Neural crest cell (in vitro differentiated cells): ENCODE measurements at places on chromosomes 2 and 18.

GRCh38 chr2:217981971-217982370 is 20.8 kb downstream of the TNS1 start:
- no peak for DNase-seq

GRCh38 chr2:41922177-41922576 is 125.6 kb upstream of the PKDCC start:
- no peak for DNase-seq

GRCh38 chr2:223044092-223044836 is 7.7 kb upstream of the KCNE4 start:
- no peak for DNase-seq

GRCh38 chr2:55489467-55490062 is 30.0 kb upstream of the CFAP36 start:
- DNase-seq = no peak

DNA sequence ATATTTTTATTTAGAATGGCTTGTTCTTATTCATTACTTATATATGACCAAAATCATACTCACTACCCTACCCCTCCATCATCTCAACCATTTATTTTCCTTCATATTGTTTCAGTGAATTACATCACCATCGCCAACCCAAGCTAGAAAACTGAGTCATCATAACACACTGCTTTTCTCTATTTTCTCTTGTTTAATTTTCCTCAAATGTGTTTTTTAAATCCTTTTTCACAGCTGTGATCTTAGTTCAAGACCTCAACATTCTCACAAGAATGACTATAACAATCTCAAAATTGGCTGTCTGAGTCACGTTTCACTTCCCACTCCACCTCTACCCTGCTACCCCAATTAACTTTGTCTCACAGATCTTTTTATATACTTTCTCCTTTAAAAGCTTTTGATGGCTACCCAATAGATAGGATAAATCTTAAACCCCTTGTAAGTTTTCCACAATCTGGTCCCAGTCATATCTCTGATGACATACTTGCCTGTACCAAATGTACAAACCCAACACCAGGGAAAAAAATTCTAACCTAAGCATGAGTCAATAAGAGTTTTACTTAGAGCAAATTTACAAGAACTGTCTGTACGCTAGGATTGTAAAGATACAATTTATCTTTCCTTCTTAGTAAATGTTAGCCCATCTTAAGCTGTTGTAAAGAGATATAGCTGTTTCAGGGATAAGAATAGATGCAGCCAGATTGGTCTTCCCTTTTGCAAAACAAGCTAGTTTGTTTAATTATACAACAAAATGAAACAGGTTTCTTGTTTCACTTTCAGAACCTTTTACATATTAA is 635.1 kb upstream of the SLC39A10 start:
- DNase-seq = no peak

- no peak for DNase-seq
Measured at GRCh38 chr2:140585016-140585415, 1545.8 kb downstream of the LRP1B start.

GRCh38 chr2:85703329-85703728 is 9.2 kb downstream of the GNLY start:
- no peak for DNase-seq

GRCh38 chr2:160977376-160977775 is 182.9 kb upstream of the TANK start:
- no peak for DNase-seq

- DNase-seq = no peak
Measured at GRCh38 chr2:111958901-111959300, 60.5 kb downstream of the MERTK start.

DNA sequence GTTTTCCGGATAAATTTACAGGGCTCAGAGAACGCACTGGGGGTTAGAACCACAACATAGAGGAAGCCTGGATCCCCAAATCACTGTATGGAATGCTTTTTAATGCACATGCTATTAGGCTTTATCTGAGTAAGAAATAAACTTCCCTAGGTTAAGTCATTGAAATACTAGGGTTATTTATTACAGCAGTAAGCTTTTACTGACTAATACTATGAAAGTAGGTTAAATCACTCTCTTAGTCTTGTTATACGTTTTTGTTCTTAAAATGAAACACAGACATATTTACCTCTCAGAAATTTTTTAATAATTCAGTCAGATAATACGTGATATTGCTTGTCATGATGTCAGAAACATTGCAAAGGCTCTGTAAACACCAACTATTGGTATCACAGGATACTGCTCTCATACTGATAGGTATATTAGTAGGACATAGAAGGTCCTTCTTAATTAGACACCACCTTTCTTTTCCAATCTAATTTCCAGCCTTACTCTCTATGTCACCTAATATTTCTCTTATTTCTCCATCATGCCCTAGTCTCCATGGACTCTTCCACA is 162.7 kb upstream of the NYAP2 start:
- DNase-seq = no peak

DNA sequence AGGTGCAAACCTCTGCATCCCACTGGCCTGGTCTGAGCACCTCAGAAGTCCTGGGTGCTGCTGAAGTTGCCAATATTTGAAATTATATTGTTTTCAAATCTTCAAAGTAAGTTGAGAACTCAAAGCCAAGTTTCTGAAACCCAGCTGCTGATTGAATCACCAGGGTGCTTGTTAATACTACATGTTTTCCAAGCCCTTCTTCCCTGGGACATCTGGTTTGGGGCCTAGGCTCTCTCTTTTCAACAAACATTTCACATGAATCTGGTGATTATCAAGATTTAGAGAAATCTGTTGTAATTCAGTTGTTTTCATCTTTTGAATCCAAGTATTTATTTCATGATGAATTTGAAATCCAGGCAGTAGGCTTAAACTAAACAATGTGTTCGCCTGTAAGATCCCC is 24.4 kb downstream of the MLPH start:
- no peak for DNase-seq

- no peak for DNase-seq
Measured at GRCh38 chr2:68911246-68911645, 40.0 kb upstream of the BMP10 start.

DNA sequence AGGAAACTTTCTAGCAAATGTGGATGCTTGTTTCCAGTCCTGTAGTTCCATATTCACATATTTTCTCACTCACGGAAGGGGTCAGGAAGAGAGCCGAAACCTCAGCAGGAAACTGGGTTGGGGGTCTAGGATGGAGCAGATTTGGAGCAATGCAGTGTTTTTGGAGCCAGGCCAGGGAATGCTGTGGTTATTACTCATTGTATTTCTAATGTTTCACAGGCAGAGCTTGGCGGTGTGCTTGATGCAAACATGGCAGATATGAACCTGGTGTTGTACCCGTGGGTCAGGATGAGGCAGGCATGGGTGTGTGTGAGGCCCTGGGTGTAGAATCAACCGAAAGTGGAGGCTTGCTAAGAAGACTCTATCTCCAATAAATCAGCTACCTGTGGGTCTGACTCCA is 34.6 kb upstream of the ACKR3 start:
- no peak for DNase-seq

DNA sequence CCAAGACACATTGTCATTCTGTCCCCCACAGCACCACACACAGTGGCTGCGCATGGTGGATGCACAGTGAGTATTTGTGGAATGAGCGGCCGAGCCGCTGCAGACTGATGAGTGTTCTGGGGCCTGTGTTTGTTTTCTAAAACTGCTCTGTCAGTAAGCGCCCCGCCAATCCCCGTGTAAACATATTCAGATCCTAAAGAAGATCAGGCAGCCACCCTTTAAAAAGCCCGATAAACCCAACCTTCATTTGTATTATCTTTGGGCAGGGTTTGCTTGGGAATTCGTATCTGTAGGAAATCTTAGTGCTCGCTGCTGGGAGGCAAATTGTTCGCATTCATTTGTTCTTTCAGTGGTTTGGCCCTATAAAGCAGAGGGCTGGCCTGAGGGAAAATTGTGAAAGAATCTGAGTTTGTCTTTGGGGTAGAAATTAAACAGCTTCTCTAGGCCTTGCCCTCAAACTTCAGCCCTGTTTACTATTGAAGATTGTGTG is 68.6 kb downstream of the TGOLN2 start:
- no peak for DNase-seq

- no peak for DNase-seq
Measured at GRCh38 chr2:182646763-182647498, 69.1 kb upstream of the DNAJC10 start.

GRCh38 chr2:7203056-7203467 is 285.9 kb downstream of the RNF144A start:
- peak; percentile 66 for DNase-seq

- no peak for DNase-seq
Measured at GRCh38 chr2:233265899-233266431, 14.5 kb downstream of the ATG16L1 start.

DNA sequence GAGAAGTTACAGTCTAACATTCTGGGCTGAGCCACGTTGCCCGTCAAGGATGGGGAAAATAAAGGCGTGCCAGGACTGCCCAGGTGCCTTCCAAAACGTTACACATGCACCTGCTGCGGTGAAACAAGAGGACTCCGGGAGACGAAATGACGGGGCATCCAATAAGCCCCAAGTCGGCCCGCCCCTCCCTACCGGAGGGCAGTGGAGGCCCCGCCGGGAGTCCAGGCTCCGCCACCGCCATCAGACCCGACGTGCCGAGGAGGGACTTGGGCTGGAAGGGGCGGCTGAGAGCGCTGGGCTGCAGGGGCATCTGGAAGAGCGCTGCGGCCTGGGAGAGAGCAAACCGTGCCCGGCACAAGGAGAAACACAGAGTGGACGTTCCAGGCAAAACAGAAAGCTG is 112.5 kb upstream of the GPC1 start:
- DNase-seq = no peak

DNA sequence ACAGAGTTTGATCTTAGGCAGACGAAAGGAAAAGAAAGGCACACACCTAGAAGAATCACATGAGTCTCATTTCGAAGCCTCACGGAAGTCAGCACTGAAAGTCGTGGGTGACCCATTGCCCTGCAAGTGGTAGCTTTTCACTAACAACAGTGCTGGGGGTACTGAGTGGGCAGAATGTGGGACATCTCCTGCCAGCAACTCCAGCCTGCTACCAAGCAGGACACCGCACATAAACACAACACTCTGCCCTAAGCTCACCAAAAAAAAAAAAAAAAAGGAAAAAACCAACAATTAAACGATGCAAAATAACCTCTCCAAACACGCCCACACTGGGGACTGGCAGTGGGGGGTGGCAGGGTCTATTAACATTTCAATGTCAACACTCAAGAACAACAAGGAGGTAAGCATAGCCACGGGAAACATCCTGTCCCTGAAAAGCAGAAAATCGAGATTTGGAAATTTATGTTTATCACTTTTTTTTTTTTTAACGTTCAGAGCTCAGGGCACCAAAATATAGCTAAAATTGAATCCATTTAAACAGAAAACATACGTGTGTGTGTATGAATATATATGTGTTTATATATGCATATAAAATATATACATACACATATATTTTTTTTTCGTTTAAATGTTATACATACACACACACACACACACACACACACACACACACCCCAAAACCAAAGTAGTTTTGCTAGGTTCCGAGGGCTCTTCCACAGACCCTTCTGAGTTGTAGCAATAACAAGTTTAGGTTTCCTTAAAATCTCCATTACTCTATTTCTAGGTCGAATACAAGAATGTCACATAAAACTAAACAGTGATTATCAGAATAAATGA is 2.2 kb downstream of the INO80D start:
- DNase-seq = no peak

GRCh38 chr2:26880161-26880560 is 32.2 kb downstream of the DPYSL5 start:
- no peak for DNase-seq

GRCh38 chr2:29130295-29130694 is 15.1 kb downstream of the CLIP4 start:
- DNase-seq = no peak

- no peak for DNase-seq
Measured at GRCh38 chr2:88711289-88711688, 19.8 kb downstream of the RPIA start.

DNA sequence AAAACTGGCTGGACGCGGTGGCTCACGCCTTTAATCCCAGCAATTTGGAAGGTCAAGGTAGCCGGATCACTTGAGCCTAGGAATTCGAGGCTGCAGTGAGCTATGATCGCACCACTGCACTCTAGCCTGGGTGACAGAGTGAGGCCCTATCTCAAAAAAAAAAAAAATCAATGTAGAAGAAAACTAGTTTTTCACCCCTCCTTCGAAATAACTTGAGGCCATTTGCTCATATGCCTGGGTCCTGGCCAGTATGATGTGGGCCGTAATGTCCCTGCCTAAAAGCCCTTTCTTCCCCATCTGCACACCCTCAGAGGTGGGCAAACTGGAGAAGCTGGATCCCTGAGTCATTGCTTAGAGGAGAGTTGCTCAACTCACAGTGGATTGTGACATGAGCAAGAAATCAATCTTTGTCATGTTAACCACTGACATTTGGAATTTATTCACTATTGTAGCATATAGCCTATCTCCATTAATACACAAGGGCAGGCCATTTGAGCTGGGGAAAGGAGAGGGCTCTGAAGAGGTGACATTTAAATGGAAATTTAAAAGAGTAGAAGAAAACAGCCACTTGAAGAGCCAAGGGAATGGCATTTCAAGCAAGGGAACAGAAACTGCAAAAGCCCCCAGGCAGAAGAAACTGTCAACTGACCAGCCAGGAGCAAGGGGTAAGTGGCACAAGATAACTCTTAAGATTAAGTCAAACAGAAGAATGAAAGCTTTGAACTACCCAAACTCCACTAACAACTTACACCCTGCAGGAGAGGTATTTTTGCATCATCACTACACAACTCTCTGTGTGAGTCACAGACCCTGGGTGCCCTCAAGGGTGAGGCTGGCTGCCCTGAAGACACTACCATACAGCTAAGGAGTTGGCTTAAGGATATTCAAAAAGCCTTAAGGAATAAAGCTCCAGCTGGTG is 7.6 kb upstream of the METTL21A start:
- no peak for DNase-seq

GRCh38 chr2:146666340-146666739 is 1178.5 kb upstream of the ACVR2A start:
- DNase-seq = no peak

DNA sequence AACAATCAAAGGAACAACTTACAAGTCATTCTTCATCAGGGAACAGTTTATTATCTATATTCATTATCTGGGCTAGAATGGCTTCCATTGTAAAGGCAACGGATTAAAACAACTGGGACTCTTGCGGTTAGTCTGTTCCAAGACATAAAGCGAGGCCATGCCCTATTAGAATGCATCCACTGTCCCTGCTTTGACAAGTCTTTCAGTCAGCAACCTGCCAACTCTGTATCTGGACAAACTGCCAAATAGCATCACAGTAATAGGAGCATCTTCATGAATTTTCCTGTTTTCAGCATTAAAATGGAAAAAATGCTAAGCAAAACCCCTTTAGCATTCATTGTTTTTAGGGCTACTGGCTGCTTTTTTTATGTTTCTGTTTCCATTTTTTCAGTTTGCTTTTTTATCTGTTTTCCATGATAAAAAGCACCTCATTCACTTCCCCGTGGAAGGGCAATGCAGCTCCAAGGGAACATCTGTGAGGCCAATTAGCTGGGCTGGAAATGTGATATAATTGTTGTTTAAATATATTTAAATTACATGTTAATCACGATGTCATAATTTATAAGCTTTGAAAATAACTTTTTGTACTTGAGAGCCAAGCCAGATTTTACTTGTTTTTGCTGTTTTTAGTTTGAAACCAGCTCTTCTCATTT is 834.3 kb downstream of the CPS1 start:
- DNase-seq = no peak

GRCh38 chr2:26290001-26290400 is 45.3 kb downstream of the HADHB start:
- no peak for DNase-seq

- DNase-seq = no peak
Measured at GRCh38 chr2:145095641-145096435, 575.9 kb upstream of the ZEB2 start.
